ENCODE measurements at places on chromosomes 13 and 19.

- DNase-seq, result no peak
Observed at GRCh38 chr13:41848435-41849255, 112.3 kb downstream of the VWA8 start.

DNA sequence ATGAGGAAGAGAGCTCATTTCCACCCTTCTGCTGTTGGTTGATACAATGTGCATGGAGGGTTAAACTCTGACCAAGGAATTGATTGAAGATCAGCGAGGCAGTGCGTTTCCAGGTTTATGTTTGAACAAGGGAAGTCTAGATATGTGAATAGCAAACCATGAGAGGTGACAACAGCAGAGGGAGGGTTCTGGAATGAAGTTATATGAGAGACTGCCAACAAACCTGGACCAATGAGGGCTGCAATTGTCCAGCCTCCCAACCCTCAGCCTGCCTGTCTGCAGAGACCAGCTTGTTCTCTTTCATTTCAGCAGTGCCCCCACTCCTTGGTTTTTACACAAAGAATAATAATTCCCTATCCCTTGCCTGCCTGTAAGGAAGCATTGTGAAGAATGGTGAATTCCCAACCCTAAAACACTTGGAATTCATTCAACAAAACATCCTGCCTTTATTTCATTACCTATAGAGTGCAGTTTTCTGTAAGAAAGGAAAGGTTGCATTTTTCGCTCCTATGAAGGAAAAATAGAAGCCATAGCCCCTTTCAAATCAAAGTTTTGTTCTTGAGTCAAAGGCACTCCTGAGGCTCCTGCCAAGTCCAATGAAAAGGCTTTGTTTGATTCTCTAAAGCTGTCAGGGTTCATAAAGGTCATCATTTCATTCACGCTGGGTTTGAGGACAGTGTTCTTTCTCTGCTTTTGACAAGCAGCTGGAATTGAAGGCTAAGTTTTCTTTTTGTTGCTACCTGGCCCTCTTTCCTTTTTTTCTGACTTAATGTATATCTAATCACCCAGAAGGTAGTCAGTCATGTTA is 53.6 kb upstream of the ABCC4 start:
- DNase-seq, result no peak

DNA sequence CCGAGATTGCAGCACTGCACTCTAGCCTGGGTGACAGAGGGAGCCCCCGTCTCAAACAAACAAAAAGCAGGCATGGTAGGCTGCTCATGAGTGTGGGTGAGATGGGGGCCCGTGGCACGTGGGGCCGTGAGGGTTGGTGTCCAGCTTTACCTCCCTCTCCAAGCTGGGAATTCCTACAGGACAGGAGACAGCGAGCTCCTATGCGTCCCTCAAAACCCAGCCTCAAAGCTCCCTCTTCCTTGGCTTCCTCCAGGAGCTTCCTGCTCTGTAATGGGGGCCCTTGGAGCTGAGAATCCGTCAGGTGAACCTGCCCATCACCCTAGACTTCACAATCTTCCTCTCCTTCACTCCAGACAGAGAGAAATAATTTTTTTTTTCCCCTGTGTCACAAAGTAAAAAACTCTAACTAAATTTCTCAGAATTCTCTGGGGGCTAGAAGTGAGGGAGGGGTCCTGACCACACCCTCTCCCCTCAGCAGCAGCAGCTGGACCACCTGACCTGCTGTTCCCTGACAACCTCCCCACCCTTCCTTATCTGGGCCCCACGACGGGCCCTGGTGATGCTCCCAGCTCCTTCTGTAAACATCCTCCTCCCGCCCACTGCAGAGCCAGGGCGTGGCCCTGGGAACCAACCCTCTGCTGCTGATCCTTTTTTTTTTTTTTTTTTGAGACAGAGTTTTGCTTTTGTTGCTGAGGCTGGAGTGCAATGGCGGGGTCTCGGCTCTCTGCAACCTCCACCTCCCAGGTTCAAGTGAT is 22.1 kb upstream of the WDR18 start:
- no peak for DNase-seq

- no peak for DNase-seq
Observed at GRCh38 chr19:45168767-45169351, 8.1 kb upstream of the NKPD1 start.

GRCh38 chr19:3823350-3823713 is 37.2 kb upstream of the MATK start:
- no peak for DNase-seq

GRCh38 chr13:37886879-37887278 is 17.3 kb upstream of the TRPC4 start:
- DNase-seq, result no peak

DNA sequence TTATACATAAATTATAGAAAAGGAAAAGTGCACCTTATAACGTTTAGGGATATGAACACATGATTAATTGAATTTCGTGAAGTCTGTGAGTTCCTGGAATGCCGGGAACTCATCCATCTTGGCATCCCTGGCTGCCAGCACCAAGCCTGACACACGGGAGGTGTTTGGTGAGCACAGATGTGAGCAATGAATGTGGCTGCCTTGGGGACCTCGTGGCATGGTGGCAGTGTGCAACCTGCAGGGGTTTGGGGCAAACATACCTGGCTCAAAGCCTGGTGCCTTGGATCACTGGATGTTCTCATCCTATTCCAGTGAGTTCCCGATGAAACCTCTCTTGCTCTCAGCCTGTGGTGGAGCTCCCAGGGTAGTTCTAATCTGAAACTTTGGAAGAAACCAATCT is 10.4 kb upstream of the MAP2K2 start:
- DNase-seq, result no peak

DNA sequence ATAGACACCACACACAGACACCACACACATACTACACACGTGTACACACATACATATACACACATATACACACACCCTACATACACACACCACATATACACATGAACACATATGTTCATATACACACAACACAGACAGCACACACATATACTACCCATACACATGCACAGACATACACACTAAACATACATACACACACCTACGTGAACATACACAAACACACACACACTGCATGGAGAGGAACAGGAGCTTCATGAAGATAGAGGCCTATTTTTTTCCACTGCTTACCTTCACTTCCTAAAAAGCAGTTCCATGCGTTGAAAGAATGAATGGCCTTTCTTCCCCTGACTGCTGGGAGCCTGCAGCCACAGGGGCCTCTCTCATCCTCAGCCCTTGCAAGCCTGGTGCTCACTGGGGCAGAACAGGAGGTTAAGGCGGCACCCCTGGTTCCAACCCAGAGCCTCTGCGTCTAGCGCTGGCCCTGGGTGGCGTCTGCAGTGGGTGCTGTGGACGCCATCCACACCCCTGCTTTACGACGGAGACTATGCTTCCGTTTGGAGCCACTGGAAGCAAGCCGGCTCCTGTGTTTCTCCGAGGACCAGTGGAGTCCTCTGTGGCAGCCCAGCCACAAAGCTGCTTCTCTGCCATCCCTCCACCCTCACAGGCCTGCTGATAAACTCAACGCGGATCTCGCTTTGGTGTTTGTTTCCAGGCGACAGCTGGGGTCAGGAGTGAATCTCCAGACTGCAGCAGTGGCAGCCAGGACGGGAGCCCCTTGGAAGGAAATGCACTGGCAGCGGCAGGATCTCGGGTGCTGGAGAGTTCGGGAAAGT is 1.9 kb upstream of the RASA3 start:
- DNase-seq, result no peak

- DNase-seq, result no peak
Observed at GRCh38 chr19:15701757-15702533, 25.9 kb upstream of the OR10H2 start.

DNA sequence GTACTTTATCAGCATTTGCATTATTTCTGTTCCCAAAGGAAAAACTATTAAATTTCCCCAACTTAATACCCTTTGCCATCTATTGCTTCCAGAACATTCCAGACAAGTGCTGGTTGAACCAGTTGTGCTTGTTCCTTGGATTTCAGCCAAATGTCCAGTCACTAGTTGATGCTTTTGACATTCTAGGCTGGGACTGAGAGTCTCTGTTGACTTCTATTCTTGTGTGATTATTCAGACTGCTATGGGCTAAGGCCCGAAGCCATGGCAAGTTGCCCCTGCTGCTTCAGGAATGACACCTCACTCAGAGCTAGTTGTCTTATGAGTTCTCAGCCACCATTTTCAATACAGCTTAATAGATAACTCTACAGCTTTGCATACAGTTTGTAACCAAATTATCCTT is 458.1 kb upstream of the ARGLU1 start:
- DNase-seq, result no peak

GRCh38 chr19:39126312-39127187 is 964 bp downstream of the PAK4 start:
- DNase-seq, result no peak

All from stimulated activated CD4-positive, alpha-beta T cell treated with anti-CD3 and anti-CD28 coated beads, Interleukin-1b, Interleukin-23, amount 100 ng/mL, for 48 hours (primary cell).